Activated naive CD4-positive, alpha-beta T cell treated with Interleukin-2 at 50 U/mL for 16 hours (primary cell): ENCODE measurements at places on chromosomes 7 and 10.

DNA sequence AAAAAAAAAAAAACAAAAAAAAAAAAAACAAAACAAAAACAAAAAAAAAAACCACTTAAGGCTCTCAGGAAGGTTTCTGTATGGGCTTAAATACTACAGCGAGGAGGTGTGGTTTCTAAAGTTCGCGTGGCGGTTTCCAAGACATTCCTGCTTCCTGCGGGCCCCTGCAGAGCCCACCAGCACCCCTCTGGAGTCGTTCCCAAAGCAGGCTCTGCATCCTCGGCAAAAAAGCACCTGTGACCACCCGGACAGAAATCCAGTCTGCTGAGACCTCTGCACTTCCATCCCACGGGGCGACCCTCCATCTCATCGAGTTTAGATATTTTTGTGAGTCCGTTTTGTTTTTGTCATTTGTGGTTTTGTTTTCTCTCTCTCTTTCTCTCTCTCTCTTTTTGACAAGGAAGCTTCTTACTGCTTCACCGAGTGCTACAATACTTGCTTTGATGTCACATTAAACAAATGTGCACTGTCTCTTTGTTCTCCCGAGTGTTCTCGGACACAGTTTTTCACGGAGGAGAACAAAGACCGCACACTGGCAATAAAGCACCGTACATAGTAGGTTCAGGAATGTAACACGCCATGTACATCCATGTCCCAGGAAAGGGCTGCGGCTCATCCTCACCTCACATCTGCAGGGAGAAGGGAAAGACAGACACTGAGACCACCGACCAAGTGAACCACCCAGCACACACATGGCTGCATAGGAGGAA is 21.5 kb downstream of the PDGFA start:
- no peak for DNase-seq

- DNase-seq = no peak
Observed at GRCh38 chr10:31129880-31130405, 98.3 kb upstream of the ZNF438 start.

DNA sequence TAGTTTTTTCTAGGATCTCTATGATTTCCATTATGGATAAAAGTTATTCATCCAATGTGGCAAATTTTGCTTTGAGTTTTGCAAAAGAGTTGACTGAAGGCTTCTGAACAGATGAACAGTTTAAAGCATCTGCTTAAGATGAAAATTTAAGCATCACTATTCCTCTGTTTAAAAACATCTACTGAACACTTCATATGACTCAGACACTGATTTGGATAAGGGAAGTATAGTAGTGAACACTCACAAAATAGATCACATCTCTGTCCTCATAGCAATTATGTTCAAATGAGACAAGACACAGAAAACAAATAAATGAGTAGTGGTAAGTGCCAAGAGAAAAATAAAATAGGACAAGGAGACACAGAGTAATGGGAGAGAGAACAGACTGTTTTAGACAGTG is 157.3 kb downstream of the MBL2 start:
- no peak for DNase-seq

GRCh38 chr7:35248576-35249536 is 5.0 kb downstream of the TBX20 start:
- DNase-seq = no peak

DNA sequence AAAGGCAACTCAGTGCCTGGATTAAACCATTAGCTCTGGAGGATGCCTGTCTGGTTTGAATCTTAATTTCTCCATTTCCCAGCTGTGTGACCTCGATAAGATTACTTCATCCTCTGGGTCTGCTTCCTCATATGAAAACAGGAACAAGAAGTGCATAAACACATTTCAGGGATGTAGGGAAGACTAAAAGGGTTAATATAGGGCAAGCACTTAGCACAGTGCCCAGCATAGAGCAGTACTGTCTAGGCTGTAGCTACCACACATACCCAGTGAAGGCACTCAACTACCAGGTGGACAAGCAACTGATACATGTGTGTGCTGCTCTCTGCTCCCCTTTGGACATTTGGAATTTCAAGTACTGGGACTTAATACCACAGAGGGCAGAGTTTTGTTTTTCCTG is 85.4 kb downstream of the KCNMA1 start:
- no peak for DNase-seq

GRCh38 chr10:98041352-98042043 is 11.1 kb upstream of the CRTAC1 start:
- DNase-seq = peak; percentile 38

GRCh38 chr10:22491931-22492615 is 146.8 kb downstream of the SPAG6 start:
- DNase-seq = no peak

- DNase-seq = no peak
Observed at GRCh38 chr10:77507291-77507880, 130.2 kb downstream of the KCNMA1 start.

GRCh38 chr7:130294314-130294713 is 1.4 kb downstream of the CPA4 start:
- DNase-seq = no peak

DNA sequence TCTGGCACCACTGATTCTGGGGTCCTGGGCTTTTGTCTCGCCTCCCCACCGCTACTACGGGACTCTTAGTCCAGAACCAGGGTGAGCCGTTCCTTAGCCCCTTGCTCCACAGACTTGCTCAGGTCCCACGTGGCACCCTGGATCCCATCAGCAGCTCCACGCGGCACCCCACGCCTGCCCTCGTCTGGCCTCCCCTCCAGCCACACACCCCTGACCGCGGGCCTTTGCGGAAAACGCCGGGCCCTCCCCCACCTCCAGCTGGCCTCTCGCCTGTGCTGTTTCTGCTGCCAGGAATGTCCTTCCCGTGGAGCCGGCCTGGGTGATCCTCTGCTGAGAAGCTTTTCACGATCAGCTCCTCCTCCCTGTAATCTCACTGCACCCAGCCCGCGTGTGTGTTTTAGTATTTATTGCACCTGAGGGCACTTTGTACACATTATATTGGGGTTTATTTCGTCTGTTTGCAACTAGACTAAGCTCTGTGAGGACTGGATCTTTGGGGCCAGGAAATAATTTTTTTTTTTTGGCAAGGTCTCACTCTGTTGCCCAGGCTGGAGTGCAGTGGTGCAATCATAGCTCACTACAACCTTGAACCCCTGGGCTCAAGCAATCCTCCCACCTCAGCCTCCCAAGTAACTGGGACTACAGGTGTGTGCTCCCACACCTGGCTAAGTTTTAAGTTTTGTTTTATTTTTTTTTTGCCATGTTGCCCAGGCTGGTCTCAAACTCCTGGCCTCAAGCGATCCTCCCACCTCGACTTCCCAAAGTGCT is 10.5 kb upstream of the TTYH3 start:
- no peak for DNase-seq

GRCh38 chr7:135088566-135088965 is 59.3 kb upstream of the TMEM140 start:
- no peak for DNase-seq

DNA sequence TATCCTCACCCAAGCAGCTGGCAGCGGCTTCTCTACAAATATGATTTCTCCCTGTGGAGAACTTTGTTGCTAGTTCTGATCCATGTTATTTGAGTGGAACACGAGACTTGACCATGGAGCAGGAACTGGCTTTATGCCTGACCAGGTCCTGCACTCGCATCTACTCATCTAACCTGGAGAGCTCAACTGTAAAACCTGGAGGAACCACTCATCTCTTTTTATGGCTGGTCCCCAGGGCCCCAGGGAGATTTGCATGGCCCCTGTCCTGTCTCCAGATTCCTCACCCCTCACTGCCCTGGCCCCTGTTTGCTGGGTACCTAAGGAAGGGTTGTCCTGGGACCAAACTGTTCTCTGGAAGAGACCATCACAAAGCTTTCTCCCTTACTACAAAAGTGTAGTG is 16.0 kb downstream of the TCAF1 start:
- no peak for DNase-seq

- no peak for DNase-seq
Observed at GRCh38 chr7:102253973-102254370, 32.7 kb upstream of the SH2B2 start.

GRCh38 chr7:4690953-4691856 is 9.1 kb downstream of the FOXK1 start:
- DNase-seq = no peak

GRCh38 chr10:71688256-71688655 is 31.3 kb downstream of the C10orf105 start:
- DNase-seq = no peak

DNA sequence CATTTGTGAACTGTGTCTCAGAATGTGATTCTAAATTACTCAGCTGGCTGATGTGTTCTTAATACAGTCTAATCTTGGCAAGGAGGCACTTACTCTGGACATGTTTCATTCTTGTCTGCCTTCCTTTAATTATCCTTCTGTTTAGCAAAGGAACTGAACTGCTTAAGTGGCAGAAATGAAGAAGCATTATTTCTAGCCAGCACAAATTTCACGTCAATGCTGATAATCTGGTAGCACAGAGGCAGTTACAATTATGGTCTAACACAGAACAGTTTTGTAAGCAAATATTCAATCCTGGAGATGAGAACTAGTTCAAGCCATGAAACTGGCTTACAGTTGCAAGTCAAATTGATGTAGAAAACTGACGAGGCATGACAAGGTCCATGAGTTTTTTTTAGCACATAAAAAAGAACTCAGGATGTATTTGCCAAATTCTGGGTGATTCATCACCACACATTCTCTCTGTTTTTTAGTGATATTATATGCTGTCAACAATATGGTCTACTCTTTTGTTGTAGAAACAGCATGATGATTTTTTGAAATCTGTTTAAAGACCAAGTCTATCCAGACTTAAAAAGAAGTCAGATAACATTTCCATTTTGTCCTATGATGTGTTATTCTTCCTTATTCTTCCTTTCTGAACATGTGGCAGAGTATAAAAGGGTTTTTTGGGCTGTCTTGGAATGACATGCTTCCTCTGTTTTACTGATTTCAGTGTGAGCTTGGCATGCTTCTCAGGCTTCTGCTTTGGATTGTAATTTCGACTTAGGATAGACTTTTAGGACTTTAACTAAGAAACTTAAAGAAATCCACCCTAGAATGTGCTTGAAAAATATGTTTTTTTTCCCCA is 154.8 kb downstream of the DNAJB9 start:
- no peak for DNase-seq

DNA sequence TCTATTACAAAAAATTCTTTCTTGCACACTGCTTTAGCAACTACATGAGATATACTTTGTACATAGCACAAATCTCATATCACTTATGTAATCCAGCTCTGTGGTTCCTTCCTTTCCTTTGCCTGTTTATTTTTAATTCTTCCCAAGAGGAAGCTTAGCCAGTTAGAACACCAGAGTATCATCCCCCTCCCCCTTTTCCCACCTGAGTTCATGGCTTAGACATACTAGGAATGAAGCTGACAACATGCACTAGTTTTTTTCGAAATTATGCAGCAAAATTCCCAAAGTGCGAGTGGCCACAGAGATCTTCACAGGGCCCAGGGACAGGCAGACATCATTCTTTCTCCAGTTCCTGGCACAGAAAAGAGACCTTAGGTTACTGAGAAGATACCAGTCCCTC is 17.8 kb downstream of the CAV1 start:
- DNase-seq = no peak

DNA sequence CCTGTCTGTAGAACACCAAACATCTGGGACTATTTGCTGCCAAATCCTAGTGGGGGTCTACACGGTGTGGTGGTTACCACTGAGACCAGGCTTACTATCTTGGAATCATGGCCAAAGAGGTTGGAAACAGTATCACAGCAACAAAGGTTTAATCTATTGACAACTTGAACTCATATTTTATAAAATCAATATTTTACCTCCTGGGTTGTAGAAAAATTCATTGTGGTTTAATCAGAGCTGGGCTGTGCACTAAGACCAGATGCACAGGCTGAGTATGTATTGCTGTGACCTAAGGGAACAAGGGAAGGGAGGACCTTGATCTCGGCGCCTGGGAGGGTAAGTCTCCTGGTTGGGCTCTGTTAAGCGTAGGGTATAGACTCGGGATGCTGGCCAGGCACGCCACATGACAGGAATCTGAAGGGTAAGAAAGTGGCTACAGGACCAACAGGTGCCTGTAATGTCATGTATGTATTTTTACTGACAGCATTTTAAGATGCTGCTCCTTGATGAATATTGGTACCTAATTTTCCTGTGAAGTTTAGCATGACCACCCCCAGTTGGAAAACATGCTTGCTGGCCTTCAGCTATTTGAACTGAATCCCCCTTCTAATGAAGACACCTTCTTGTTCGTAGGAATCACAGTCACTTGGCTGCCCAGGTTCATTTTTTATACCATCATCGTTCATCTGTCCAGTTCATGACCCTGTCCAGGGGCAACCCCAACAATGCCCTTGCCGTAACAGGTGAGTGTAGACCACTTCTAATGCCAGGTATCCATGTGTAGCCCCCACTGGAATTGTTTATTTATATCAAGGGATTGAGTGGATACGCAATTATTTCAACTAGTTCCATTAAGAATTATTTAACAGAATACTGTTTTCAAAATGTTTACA is 79.5 kb downstream of the EZH2 start:
- DNase-seq = no peak

DNA sequence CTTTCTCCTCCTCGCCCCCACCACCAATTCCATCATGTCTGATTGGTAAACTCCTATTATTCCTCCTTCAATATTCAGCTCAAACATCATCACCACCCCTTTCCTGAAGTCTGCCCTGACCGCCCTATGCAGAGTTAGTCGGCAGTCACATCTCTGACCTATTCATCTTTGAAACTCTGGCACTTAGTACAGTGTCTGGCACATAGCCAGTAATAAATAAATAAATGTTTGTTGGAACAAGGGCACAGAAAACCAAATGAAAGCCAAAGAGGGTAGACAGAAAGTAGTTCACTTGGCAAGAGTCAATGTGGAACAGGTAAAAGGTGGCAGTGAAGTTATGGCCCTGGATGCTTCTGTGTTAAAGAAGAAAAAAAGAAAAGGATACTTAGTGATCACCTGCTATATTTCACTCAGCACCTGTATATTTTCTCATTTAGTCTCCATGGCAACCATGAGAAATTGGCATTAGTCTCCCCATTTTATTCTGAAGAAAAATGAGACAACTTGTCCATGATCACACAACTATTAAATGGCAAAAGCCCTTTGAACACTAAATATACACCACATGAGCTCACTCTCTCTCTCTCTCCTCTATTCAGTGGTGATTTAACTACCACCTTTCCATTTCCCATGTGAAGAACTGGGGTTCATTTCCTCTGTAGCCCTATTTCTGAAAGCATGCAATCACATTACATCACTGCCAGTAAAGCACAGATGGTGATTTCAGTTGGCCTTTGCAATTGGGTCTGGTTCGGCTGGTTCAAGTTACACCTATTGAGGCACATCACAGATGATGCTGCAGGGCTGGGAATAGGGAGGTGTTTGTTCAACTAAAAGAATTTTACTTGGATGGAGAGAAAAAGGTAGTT is 25.3 kb downstream of the CHCHD3 start:
- DNase-seq = no peak

- no peak for DNase-seq
Observed at GRCh38 chr7:128755819-128756476, 16.8 kb downstream of the CALU start.
